Liver (tissue), 10 donors: ENCODE measurements at places on chromosomes 7 and 10. TPM values are rescaled to one million over a fixed set of nuclear protein-coding genes. Genes with fewer than 3 reads are reported as not detected.

ARHGAP22 gene
- polyA plus RNA-seq: 0.49 TPM

C10orf67 gene
- 0.02 TPM for polyA plus RNA-seq

SEMA4G gene
- 39.7 TPM for polyA plus RNA-seq

MACROH2A2 gene
- polyA plus RNA-seq: 3.5 TPM

FANK1 gene
- not detected for polyA plus RNA-seq

FGFR2 gene
- polyA plus RNA-seq: 13.2 TPM

TMEM26 gene
- 0.78 TPM for polyA plus RNA-seq

DPCD gene
- polyA plus RNA-seq: 6.9 TPM

CYP3A7 gene
- 85.6 TPM for polyA plus RNA-seq

LDB1 gene
- 2.4 TPM for polyA plus RNA-seq

LAMB1 gene
- polyA plus RNA-seq: 17.9 TPM

LRRD1 gene
- polyA plus RNA-seq: not detected

DKK1 gene
- polyA plus RNA-seq: not detected

EPHA1 gene
- polyA plus RNA-seq: 10.7 TPM

FAM131B gene
- 0.06 TPM for polyA plus RNA-seq
